ENCODE measurements at places on chromosomes 1 and 21. TPM values are rescaled to one million over a fixed set of nuclear protein-coding genes. Genes with fewer than 3 reads are reported as not detected.

Gene CATSPERE
- 0.06 TPM for total RNA-seq

DNA sequence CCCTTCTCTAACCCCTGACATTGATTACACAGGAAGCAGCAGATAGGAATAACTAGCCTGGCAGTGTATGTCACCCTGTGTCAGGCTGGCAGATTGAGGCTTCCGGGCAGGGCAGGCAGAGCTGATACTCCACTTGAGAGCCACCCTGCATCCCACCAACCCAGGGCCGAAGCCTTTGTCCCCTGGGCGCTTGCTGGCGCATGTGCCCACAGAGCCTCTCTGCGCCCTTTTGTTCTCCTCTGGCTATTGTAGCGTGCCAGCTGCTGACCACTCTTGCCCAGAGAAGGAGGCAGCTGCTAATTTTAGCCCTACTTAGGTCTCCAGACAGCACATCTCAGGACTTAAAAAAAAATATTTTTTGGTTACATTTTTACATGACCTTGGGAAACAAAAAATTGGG is 304.9 kb downstream of the HHAT start:
- DNase-seq, result no peak

GRCh38 chr21:42659416-42660117 is 6.1 kb downstream of the PDE9A start:
- peak; percentile 43 for DNase-seq

GRCh38 chr1:24748191-24749121 is 3.2 kb downstream of the CLIC4 start:
- no peak for DNase-seq

- no peak for DNase-seq
Measured at GRCh38 chr1:2429780-2430591, 17.6 kb upstream of the PEX10 start.

GRCh38 chr1:173052681-173053196 is 2.0 kb upstream of the TNFSF18 start:
- no peak for DNase-seq

Gene CD5L
- total RNA-seq, result not detected

DNA sequence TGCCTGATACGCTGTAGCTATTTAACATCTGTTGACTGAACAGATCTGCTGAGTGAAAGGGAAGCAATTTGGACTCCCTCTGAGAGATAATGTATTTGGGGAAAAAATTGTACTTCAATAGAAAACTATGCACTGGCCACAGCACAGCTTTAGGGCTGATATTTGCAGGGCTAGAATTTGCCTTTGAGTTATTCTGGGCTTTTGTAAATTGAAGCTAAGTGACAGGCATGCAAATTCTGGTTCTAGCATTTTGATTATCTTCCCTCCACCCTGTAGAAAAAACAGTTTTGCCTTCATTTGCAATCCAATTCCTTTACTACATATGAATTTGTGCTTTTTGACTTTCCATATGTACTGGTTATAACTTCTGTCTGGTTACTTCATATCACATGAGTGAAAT is 7.9 kb downstream of the KYAT3 start:
- peak; percentile 11 for DNase-seq

Gene CHI3L1
- not detected for total RNA-seq

Gene LYPD8
- 1.6 TPM for total RNA-seq
